Stimulated activated CD4-positive, alpha-beta T cell treated with anti-CD3 and anti-CD28 coated beads, Interleukin-1b, Interleukin-23, amount 100 ng/mL, for 4 hours (primary cell): ENCODE measurements at places on chromosomes 4 and X.

DNA sequence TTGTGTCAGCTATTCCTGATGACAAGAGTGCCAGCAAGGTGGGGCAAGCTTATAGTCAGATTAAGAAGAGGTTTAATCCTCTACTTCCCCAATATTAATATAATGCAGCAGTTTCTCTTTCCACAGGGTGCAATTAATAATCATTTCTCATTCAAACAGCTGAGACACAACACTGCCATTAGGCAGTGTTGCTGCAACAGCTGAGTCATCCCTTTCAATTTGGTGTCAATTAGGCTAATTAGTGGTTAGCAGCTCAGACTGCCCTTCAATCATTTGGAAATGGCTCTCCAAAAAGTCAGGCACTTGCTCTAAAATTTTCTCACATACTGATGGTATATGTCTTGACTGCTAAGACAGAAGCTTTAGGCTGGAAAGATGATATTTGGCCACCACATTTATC lies 265.7 kb upstream of the FAM241A start:
- no peak for DNase-seq

DNA sequence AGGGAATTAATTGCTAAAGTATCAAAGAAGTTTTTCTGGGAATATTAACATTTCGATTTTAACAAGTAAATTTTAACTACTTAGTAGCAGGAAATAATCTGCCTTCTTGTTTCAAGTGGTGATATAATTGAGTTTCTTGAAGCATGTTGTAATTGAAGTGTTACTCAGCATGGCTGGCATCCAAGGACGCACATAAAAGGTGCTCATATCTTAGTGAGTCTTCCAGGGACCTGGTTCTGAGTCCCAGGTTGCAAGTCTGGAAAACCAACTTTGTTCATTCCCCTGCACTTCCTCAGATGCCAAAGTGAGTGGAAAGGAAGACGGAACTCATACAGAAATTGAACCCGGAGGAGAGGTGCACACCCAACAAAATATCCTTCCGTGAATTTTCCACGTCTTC lies 399.6 kb downstream of the NLGN4X start:
- no peak for DNase-seq

DNA sequence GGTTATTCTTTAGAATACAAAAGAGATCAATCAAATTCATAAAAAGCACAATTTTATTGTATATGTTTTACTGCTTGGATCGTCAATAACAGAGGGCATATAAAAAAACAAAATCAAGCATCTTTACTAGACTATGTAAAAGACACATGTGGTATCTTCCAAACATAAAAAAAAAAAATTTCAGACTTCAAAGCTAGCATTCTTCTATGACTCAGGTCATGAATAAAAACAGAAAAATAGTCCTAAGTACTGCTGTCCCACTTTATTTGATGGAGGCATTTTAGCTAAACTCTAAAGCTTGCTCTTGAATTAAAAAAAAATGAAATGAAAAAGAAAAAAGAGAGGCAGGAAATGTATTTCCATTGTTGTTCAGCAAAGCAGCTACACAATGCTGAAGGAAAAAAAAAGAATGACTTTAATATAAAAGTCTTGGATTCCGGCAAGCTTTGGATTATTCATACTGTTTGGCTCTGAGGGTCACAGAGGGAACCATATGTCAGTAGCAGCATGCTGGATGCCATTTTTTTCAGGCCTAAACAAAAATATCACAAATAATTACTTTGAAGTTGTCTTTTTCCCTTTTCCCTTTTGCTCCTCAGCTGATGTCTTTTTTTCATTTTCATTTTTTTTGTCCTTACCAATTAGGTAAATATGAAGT lies 249.1 kb upstream of the DIAPH2 start:
- no peak for DNase-seq

DNA sequence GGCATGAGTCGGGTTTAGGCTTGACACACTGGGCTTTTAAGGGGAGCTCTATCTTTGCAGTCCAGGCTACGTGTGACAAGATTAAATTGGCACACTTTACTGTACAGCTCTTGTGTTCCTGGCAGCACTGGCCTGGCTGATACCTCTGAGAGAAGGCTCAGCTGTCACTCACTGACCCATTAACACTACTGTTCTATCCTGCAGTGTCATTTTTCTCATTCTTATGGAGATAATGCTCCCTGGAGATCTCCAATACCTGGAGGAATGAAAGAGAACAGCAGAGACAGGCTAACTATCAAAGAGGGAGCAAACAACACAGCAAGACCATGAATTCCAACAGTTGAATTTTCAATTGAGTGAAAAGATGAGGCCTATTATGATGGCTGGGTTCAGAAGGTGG lies 1.7 kb upstream of the PDHA2 start:
- DNase-seq: no peak

DNA sequence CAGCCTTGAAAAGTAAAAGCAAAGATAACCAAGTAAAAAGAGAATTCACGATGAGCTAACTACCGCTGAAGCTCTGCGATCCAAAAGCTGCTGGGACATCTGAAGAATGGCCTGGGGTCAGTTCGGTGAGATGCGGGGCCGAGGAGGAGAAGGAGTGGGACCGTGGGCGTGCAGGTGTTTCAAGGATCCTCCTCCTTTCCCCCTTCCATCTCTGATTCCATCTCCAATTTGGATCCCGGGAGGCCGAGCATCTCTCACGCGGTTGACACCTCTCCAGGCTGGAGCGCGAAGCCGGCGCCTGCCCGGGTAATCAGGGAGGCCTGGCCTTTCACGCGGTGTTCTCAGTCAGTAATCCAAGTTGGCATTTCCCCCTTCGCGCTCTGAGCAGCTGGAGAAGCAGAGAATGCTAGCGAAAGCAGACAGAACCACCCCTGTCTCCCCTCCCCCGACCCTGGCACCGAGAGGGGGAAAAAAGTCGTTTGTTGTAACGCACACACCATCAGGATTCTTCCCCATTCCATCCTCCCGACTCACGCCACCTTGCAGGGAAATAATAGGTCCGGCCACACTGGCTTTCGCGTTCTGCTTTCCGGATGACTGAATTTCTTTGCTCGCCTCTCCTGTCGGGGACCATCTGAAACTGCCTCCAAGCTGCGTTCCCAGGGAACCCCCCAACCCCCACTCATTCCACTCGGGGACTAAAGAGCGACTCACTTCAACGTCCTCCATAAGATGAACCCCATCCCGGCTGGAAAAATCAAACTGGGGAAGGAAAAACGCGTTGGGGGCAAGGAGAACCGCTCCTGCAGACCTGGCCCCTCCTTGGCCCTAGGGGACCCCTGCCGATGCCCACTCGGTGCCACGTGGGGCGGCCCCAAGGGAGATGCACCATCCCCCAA lies 6.5 kb downstream of the NEUROG2 start:
- no peak for DNase-seq

- DNase-seq: peak; percentile 18
Observed at GRCh38 chrX:45743081-45743533, 542.4 kb upstream of the DIPK2B start.

DNA sequence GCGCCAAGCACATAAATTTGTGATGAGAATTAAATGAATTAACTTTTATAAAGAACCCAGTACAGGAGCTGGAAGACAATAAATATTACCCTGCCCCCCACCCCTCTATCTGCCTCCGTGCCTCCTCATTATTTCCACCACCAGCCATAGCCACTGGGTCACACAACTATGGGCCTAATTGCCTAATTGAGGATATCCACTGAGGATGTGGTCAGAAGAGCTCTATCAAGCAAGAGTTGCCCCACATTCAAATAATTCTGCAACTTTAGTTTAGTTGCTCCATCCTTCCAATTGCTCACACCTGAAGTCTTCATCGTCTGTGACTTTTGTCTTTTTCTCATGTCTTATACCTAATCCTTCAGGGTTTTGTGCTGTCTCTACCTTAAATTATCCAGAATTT lies 9.5 kb upstream of the CXCL8 start:
- no peak for DNase-seq

DNA sequence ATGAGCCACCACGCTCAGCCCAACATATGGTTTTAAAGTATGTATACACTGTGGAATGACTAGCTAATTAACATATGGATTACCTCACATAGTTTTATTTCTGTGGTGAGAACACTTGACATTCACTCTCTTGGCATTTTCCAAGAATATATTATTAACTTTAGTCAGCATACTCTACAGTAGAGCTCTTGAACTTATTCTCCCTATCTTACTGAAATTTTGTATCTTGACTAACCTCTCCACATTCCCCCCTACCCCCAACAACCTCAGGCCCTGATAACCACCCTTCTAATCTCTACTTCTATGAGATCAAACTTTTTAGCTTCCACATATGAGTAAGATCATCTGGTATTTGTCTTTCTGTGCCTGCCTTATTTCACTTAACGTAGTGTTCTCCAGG lies 38.6 kb upstream of the AGA start:
- DNase-seq: no peak

DNA sequence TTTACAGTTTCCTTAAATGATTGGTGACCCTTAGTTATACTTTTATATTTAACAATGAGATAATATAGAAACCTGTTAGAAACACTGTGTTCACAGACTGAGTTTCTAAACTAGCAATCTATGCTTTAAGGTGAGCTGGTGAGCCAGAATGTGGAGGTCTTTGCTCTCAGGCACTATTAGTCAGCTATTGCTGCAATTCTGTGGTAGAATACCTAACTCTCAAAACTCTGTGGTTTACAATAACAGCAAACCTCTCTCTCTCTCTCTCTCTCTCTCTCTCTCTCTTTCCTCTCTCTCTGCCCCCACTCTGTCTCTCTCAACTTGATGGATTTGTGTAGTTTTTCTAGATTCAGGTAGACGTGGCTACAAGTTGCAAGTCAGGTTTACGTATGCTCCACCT lies 17.6 kb upstream of the LCORL start:
- no peak for DNase-seq

- no peak for DNase-seq
Observed at GRCh38 chr4:14646831-14647230, 355.4 kb upstream of the CPEB2 start.

GRCh38 chr4:184099535-184099966 lies 118.1 kb downstream of the ENPP6 start:
- no peak for DNase-seq

DNA sequence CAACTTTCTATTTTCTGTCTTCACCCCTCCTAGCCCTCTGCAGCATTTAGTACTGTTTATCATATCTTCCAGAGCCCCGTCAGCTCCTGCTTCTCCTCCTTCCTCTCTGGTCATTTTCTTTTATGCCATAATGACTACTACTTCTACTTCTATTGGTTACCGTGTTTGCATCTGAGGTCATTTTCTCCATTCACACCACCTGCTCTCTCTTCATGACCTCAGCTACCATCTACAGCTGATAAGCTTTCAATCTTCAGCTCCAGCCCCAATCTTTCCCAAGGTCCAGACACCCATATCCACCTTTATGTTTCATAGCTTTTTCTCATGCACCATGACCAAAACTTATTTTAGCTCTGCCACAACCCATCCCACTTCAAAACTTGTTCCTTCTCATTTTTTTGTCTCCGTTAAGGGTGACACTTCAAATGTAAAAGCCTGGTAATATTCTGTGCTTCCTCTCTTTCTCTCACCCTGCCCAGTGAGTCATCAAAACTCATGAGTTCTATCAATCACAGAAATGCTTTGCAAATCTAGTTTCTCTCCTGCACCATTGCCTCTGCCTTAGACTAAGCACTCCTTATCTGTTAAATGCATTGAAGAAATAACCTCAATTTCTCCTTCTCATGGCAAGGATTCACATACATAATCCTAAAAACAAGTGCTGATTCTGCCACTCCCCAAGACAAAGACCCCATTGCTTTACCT lies 71.3 kb upstream of the IQCM start:
- no peak for DNase-seq

GRCh38 chr4:24650849-24651640 lies 66.7 kb upstream of the DHX15 start:
- no peak for DNase-seq
